ENCODE measurements at places on chromosomes 16 and 17.

DNA sequence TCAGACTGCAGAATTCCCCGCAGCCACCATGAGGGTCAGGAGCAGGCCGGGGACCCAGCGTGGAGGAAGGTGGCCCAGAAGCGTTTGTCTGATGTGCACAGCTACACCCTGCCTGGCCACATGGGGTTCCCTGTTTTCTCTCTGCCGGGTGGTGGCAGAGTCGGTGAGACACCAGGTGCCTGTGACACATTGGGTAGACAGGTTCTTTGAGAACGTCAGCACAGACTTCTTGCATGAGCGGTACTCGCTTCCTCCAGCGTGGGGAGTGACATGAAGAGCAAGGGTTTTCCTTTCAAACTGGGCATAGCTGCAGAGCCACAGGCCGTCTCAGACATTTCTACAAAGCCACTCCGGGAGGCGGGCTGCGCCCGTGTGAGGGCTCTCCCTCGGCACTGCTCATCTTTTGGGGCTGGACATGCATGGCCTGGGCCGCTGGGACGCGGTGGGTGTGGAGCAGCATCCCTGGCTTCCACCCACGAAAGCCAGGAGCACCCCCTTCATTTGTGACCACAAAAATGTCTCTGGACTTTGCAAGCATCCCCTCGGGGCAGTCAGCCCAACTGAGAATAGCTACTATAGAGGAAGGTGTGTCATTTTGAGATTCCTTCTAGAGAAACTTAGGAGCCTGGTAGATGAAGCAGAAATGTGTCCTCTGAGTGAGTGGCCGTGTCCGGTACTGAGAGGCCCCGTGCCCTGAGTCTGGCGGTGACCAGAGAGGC lies 26.0 kb downstream of the NME3 start:
- peaks cover 11% of the 10 kb centered on the region for H3K36me3 ChIP-seq
- no peaks in the 10 kb centered on the region for H3K27me3 ChIP-seq
- H3K4me3 ChIP-seq: no peak overlapping the region
- H3K27ac ChIP-seq: no peak overlapping the region

DNA sequence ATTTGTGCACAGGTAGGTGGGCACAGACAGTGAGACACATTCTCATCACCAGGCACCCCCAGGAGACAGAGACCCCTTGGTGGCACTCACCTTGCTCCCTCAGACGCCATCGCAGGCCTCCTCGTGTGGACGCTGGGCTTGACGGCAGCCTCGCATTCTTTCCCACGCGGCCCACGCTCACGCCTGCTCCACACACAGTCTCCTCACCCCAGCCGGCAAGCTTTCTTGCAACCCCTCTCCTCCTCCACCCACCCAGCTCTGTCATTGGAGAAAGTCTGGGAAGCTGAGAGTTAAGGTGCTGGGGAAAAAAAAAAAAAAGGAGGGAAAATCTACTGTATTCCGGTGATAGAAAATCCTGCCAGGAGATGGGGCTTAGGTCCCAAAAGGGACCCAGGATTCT lies 14.8 kb downstream of the SGCA start:
- H3K4me3 ChIP-seq: no peak overlapping the region
- no peak for DNase-seq
- H3K4me1 ChIP-seq: peaks cover 28% of the 10 kb centered on the region
- no peaks in the 10 kb centered on the region for H3K27me3 ChIP-seq
- peaks cover 3% of the 10 kb centered on the region for H3K36me3 ChIP-seq

DNA sequence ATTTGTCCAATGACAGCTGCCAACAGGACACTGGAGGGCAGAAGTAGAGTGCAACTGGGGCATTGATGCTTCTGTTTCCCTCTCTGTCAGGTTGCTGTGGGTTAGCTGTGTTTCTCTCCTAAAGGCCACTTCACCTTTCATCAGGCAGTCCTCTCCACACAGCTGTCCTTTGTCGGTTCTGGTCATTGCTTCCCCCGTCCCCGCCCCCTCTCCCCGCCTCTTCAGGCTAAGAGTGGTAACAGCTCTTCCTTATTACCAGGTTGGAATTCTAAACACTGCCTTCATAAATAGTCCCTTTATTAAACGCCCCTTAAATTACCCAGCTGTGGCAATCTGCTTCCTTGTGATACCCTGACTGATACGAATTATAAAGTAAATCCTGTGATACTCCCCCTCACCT lies 31.8 kb upstream of the NSRP1 start:
- H3K27me3 ChIP-seq: no peaks in the 10 kb centered on the region
- no peak overlapping the region for H3K4me3 ChIP-seq
- H3K4me1 ChIP-seq: no peaks in the 10 kb centered on the region
- H3K36me3 ChIP-seq: no peaks in the 10 kb centered on the region
- no peak overlapping the region for H3K27ac ChIP-seq
- DNase-seq: no peak

- H3K4me1 ChIP-seq: no peaks in the 10 kb centered on the region
- peak; percentile 29 for DNase-seq
- no peaks in the 10 kb centered on the region for H3K27me3 ChIP-seq
- H3K27ac ChIP-seq: peak overlapping the region; percentile 35
Measured at GRCh38 chr17:58060596-58061191, 22.5 kb upstream of the DYNLL2 start.

GRCh38 chr16:14248791-14249190 lies 177.7 kb downstream of the MRTFB start:
- peaks cover 94% of the 10 kb centered on the region for H3K36me3 ChIP-seq
- H3K27ac ChIP-seq: no peak overlapping the region
- H3K4me3 ChIP-seq: no peak overlapping the region

GRCh38 chr17:30093463-30094147 lies 23.0 kb upstream of the NSRP1 start:
- no peaks in the 10 kb centered on the region for H3K36me3 ChIP-seq
- H3K4me3 ChIP-seq: no peak overlapping the region
- H3K4me1 ChIP-seq: peaks cover 8% of the 10 kb centered on the region

DNA sequence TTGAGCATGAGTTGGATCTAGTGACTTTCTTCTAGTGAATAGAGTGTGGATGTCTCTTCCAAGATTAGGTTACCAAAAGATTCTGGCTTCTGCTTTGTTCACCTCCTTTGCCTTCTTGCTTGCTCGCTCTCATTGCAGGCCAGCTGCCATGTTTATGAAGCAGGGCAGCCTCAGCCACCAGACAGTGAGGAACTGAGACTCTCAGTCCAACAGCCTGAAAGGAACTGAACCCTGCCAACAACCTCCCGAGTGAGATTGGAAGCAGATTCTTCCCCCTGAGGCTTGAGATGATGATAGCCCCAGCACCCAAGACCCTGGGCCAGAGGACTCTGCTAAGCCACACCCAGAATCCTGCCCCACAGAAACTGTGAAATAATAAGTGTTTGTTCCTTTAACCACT lies 48.4 kb downstream of the NOG start:
- no peaks in the 10 kb centered on the region for H3K4me1 ChIP-seq
- H3K27me3 ChIP-seq: no peaks in the 10 kb centered on the region
- no peak overlapping the region for H3K27ac ChIP-seq
- no peak for DNase-seq
- H3K36me3 ChIP-seq: no peaks in the 10 kb centered on the region
- H3K4me3 ChIP-seq: no peak overlapping the region

DNA sequence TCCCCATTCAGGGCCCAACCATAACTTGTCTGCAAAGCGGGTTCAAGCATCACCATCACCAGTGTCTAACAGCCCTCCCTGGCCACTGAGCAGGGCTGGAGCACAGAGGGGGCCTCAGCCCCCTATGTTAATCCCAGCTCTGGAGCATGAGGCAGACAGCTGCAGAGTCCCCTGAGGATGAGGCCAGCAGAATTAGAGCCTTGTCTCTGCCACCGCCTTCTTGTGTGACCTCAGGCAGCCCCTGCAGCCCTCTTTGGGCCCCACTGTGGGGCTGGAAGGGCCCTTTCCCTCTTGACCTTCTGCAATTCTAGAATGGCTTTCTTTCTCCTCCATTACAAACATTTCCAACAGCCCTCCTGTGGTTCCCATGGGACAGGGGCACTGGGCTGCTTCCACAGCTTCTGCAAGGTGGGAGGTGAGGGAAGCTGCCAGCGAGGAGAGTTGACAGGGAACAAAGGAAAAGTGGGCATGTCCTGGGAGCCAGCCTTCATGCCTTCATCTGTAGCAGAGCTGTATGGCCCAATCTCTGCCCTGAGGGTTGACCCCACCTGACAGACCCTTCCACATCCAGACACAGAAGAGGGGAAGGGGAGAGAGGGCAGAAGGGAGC lies 65.7 kb downstream of the TMEM132E start:
- no peak for DNase-seq
- no peaks in the 10 kb centered on the region for H3K4me1 ChIP-seq
- no peaks in the 10 kb centered on the region for H3K36me3 ChIP-seq
- no peak overlapping the region for H3K4me3 ChIP-seq

DNA sequence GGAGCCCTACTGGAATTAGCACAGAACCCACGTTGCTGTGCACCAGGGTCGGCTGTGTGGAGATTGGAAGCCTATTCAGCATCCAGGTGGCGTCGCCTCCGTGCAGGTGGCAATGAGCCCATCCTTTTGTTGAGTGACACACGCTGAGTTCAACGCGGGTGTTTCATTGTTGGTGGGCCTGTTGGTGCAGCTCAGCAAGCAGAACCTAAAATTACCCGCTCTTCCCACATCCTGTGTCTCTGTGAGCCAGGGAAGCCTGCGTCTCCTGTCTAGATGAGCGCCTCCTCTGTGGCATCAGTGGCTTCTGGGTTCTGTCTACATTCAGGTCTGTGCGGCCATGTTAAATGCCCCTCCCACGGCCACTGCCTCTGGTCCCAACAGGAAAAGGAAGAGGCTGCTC lies 14.5 kb downstream of the CD2BP2 start:
- H3K27ac ChIP-seq: no peak overlapping the region
- no peak for DNase-seq
- H3K4me3 ChIP-seq: no peak overlapping the region
- no peaks in the 10 kb centered on the region for H3K27me3 ChIP-seq
- H3K4me1 ChIP-seq: peaks cover 4% of the 10 kb centered on the region
- no peaks in the 10 kb centered on the region for H3K36me3 ChIP-seq

GRCh38 chr17:75051941-75052340 lies 4.9 kb downstream of the KCTD2 start:
- H3K27ac ChIP-seq: no peak overlapping the region
- peaks cover 18% of the 10 kb centered on the region for H3K4me1 ChIP-seq
- no peak overlapping the region for H3K4me3 ChIP-seq
- no peak for DNase-seq
- H3K36me3 ChIP-seq: peaks cover 6% of the 10 kb centered on the region

DNA sequence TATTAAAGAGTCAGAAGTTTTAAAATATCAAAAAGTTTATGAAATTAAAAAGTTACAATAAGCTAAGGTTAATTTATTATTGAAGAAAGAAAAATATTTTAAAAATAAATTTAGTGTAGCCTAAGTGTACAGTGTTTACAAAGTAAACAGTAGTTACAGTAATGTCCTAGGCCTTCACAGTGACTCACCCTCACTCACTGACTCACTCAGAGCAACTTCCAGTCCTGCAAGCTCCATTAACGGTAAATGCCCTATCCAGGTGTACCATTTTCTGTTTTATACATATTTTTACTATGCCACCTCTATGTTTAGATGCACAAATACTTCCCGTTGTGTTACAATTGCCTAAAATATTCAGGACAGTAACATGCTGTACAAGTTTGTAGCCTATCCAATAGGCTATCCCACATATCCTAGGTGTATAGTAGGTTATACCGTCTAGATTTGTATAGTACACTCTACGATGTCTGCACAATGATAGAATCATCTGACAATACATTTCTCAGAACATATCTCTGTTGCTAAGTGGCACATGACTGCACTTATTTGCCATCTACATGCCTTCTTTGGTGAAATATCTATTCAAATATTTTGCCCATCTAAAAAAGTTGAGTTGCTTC lies 67.2 kb upstream of the WSB1 start:
- DNase-seq: no peak
- H3K4me3 ChIP-seq: no peak overlapping the region
- no peaks in the 10 kb centered on the region for H3K36me3 ChIP-seq
- no peak overlapping the region for H3K27ac ChIP-seq
- H3K4me1 ChIP-seq: no peaks in the 10 kb centered on the region
- H3K27me3 ChIP-seq: no peaks in the 10 kb centered on the region

GRCh38 chr17:56570199-56570598 lies 23.3 kb upstream of the NOG start:
- H3K4me3 ChIP-seq: no peak overlapping the region
- no peak for DNase-seq
- H3K27me3 ChIP-seq: no peaks in the 10 kb centered on the region
- no peaks in the 10 kb centered on the region for H3K4me1 ChIP-seq
- H3K36me3 ChIP-seq: no peaks in the 10 kb centered on the region

- no peaks in the 10 kb centered on the region for H3K36me3 ChIP-seq
- peaks cover 12% of the 10 kb centered on the region for H3K4me1 ChIP-seq
- no peak for DNase-seq
- H3K4me3 ChIP-seq: no peak overlapping the region
- no peak overlapping the region for H3K27ac ChIP-seq
- H3K27me3 ChIP-seq: no peaks in the 10 kb centered on the region
Measured at GRCh38 chr17:77815127-77815905, 143.2 kb upstream of the TNRC6C start.

- no peaks in the 10 kb centered on the region for H3K36me3 ChIP-seq
- H3K27me3 ChIP-seq: no peaks in the 10 kb centered on the region
- H3K4me3 ChIP-seq: no peak overlapping the region
- no peaks in the 10 kb centered on the region for H3K4me1 ChIP-seq
- DNase-seq: no peak
- no peak overlapping the region for H3K27ac ChIP-seq
Measured at GRCh38 chr17:14454746-14455145, 153.9 kb downstream of the HS3ST3B1 start.

- H3K27ac ChIP-seq: no peak overlapping the region
- no peak overlapping the region for H3K4me3 ChIP-seq
- H3K4me1 ChIP-seq: no peaks in the 10 kb centered on the region
- H3K36me3 ChIP-seq: peaks cover 13% of the 10 kb centered on the region
- no peaks in the 10 kb centered on the region for H3K27me3 ChIP-seq
Measured at GRCh38 chr17:55391244-55391757, 30.3 kb downstream of the MMD start.

- peaks cover 15% of the 10 kb centered on the region for H3K4me1 ChIP-seq
- H3K36me3 ChIP-seq: peaks cover 38% of the 10 kb centered on the region
- DNase-seq: no peak
- no peak overlapping the region for H3K4me3 ChIP-seq
Measured at GRCh38 chr16:69111216-69111875, 5.9 kb downstream of the HAS3 start.

GRCh38 chr16:80751167-80751566 lies 53.2 kb downstream of the CDYL2 start:
- H3K27ac ChIP-seq: no peak overlapping the region
- no peaks in the 10 kb centered on the region for H3K36me3 ChIP-seq
- DNase-seq: peak; percentile 35
- H3K4me1 ChIP-seq: peaks cover 4% of the 10 kb centered on the region

DNA sequence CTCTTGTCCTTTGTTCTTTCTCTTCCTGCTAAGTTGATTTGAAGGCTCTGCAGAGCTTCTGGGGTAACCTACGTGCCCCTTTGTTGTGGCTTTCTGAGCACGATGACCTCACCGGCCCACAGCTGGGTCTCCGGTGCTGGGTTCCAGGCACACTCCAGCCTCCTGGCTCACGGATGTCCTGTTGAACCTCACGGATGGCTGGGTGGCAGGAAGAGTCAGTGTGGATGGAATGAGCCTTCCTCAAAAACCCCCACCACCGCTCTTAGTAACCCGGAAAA lies 116.0 kb downstream of the SOCS1 start:
- no peaks in the 10 kb centered on the region for H3K27me3 ChIP-seq
- H3K36me3 ChIP-seq: peaks cover 3% of the 10 kb centered on the region
- no peak for DNase-seq
- no peak overlapping the region for H3K4me3 ChIP-seq
- no peak overlapping the region for H3K27ac ChIP-seq

GRCh38 chr17:64968652-64969501 lies 49.6 kb upstream of the LRRC37A3 start:
- H3K27ac ChIP-seq: no peak overlapping the region
- H3K4me1 ChIP-seq: peaks cover 33% of the 10 kb centered on the region
- DNase-seq: no peak
- H3K27me3 ChIP-seq: no peaks in the 10 kb centered on the region

Measured in upper lobe of left lung (tissue), 6 donors.